ENCODE measurements at places on chromosomes 7 and 10.

GRCh38 chr7:76294344-76295024 is 8.0 kb upstream of the HSPB1 start:
- peak; percentile 96 for DNase-seq

DNA sequence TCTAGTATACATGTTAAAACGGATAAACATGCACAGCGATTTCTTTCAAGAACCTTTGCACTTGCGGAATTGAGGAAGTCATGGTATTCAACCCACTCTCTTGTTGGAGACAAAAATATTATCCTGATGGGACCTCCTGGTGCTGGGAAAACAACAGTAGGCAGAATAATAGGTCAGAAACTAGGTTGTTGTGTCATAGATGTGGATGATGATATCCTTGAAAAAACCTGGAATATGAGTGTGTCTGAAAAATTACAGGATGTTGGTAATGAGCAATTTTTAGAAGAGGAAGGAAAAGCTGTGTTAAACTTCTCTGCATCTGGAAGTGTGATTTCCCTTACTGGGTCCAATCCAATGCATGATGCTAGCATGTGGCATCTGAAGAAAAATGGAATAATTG is 6.9 kb downstream of the THNSL1 start:
- DNase-seq, result no peak

DNA sequence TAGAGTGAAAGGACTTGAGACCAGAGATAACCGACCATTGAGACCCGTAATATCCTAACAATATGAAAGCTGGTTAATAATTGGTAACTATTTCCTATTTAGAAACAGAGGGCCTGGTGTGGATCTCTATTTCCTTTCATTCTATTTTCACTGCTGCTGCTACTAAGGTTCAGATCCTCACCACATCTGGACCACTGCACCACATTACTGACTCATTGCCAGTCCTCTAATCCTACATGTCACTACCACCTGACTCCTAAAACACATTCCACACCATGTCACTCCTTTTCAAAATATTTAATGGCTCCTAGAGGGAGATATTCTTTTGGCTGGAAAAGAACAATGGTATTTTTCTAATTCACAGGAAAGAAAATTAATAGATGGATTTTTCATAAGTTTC is 6.4 kb downstream of the USP54 start:
- DNase-seq, result no peak

- no peak for DNase-seq
Observed at GRCh38 chr10:26090026-26090425, 126.5 kb upstream of the GAD2 start.

- DNase-seq, result no peak
Observed at GRCh38 chr10:3025026-3025683, 42.2 kb upstream of the PFKP start.

- no peak for DNase-seq
Observed at GRCh38 chr10:42982891-42983506, 93.9 kb upstream of the RET start.

DNA sequence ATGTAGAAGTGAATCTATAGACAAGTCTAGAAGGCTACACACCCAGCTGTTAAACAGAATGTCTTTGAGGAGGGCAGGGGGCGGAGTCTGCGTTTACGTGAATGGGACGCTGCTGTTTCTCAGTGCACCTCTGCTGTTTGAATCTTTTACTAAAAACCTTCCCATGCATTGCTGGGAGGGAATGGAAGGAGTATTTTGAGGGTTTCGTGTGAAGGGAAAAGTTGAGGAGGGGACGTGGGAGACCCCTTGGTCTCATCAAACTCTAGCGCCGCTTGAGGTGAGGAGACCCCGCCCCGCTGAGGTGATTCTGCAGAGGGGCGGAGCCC is 492 bp upstream of the VCL start:
- DNase-seq, result peak; percentile 81

GRCh38 chr7:80649011-80649410 is 10.6 kb downstream of the CD36 start:
- no peak for DNase-seq

GRCh38 chr10:10211409-10211808 is 806.3 kb upstream of the CELF2 start:
- DNase-seq, result no peak

DNA sequence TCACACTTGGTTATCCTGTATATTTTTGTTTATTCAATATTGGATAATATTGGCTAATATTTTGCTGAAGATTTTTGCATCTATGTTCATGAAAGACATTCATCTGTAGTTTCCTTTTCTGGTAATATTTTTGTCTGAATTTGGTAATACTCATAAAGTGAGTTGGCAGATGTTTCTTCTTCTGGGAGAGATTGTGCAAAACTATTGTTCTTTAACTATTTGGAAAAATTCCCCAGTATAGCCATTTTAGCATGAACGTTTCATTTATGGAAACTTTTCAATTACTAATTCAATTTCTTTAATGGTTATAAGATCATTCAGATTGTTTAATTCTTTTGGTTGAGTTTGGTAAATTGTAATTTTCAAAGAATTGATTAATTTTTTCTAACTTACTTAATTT is 560.8 kb upstream of the FZD8 start:
- no peak for DNase-seq

DNA sequence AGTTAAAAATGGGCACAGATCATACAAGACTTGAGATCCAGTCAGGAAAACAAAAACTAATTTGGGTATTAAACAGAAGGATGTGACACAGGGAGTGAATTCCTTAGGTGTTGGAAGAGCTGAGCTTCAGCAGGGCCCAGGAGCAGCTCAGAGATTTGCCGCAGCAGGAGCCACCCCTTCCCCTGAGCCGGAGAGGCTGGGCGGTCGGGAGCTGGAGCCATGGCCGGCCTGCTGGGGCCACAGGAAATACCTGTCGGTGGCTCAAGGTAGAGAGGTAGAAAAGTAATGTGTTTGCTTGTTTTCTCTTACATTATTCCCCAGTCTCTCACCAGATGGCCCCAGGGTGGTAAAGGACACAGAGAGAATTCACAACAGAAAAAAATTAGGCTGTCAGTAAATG is 52.2 kb downstream of the DYNC2I1 start:
- no peak for DNase-seq

GRCh38 chr10:49138361-49138891 is 4.6 kb upstream of the FAM170B start:
- DNase-seq, result no peak

GRCh38 chr7:102452451-102452850 is 12.2 kb downstream of the ALKBH4 start:
- no peak for DNase-seq

GRCh38 chr7:6640246-6640721 is 3.2 kb downstream of the ZNF316 start:
- DNase-seq, result no peak

DNA sequence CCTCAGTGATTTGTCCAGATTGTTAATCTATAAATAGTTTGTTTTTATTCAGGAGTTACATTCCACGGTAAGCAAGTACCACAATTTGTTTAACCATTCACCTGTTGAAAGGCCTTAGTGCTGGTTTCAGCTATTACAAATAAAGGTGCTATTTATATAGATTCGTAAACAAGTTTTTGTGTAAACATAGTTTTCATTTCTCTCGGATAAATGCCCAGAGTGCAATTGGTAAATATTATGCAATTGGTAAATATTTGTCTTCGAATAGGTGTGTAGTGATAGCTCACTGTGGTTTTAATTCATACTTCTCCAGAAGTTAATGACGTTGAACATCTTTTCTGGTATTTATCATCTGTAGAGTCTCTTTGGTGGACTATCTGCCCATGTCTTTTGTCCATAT is 76.4 kb upstream of the RSU1 start:
- no peak for DNase-seq

- peak; percentile 90 for DNase-seq
Observed at GRCh38 chr10:36254199-36254598, 612.1 kb upstream of the FZD8 start.

- peak; percentile 46 for DNase-seq
Observed at GRCh38 chr7:124764847-124765400, 668 bp downstream of the GPR37 start.

DNA sequence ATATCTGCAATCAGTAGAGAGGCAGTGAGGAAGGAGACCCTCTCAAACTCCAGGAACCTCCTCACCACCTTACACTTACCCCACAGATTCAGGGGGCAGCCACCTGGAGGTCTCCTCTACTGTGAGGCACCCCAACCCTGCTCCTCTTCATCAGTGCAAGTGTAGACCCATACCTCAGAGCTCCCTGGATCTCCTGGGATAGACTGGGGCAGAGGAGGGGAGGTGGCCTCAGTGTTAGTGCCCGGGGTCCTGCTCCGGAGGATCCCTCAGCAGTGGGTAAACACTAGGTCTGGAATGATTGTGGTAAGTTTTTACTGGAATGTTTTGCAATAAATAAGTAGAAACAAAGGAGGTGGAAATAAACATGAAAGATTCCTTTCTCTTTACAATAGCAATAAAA is 31.1 kb downstream of the ANTXRL start:
- no peak for DNase-seq

DNA sequence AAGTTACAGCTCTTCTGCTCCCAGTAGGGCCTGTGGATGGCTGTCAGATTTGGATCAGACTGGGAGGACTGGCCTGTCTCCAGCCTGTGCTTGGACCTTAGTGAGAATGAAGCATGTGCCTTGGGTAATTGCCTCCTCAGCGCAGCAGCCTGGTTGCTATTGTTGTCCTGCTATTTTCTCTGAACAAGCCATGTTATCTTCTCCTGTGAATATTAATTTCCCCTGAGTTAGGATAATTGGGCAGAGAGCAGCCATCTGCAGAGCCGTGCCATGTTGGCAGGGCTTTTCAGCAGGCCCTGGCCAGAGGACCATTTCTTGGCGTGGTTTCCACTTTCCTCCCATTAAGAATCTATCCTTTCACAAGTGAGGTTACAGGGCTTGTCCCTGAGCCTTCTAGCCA is 497.3 kb downstream of the SORCS3 start:
- DNase-seq, result no peak

DNA sequence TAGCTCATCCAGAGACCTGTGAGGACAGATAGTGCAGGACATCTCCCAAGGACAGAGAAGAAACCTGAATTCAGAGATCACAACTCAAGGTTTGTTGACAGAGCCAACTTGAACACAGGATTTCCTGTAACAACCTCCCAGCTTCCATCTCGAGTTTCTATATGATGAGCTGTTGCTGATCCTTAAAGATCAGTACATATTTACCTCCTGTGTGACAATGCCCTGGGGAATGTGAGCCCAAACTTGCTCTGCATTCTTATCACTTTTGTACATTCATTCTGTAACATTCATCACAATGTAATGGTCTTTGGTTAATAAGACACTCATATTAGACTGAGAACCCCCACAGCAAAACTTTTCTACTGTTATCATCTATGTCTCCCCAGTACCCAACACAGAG is 468.6 kb downstream of the XPNPEP1 start:
- DNase-seq, result no peak

- DNase-seq, result peak; percentile 56
Observed at GRCh38 chr10:44723619-44724325, 187.4 kb upstream of the TMEM72 start.

GRCh38 chr7:135707570-135707966 is 20.4 kb downstream of the SLC13A4 start:
- DNase-seq, result no peak

- no peak for DNase-seq
Observed at GRCh38 chr7:30866939-30867338, 44.7 kb upstream of the AQP1 start.

DNA sequence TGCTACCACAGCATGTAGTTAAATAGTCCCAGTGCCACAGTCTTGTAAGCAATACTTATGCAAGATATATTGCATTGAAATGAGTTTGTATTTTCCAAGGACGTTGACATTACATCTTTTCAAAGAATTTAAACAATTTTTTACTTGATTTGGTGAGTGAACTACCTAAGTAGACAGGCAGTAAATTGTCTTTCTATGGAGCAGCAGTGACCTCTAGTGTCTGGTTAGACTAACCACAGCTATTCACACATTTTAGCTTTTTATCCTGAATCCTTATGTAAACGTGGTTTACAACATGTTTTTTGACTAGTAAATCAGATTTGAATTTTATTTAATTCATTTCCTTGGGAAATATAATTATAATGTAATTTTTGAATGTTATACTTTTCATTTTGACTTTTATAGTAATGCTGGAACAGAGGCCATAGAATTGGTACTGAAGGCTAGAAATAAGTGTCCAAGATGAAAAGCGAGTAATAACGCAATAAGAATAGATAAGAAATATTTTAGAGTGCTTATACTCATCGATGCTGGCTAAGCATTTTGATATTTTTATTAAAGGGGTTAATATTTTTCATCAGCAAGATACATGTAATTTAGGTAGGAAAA is 5.6 kb downstream of the LRRTM3 start:
- no peak for DNase-seq

- DNase-seq, result no peak
Observed at GRCh38 chr10:101536800-101537199, 51.3 kb downstream of the POLL start.

DNA sequence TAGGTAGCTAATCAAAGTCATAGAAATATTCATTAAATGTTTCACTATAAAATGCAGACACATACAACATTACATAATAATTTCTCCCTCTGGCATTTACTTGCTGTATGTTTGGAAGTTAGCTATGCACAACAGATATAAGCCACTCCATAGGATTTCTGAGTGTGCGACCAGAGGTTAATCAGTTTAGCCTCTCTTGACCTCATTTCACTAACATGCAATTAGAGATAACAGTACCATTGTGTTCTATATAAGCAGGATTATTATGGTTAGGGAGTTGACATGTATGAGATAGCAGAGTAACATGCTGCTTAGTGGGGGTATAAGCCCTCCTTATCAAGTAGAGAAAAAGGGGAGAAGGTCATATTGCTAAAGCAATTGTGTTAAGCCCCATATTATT is 26.4 kb downstream of the GLUD1 start:
- DNase-seq, result no peak
